ENCODE measurements at places on chromosomes 1 and 21.

DNA sequence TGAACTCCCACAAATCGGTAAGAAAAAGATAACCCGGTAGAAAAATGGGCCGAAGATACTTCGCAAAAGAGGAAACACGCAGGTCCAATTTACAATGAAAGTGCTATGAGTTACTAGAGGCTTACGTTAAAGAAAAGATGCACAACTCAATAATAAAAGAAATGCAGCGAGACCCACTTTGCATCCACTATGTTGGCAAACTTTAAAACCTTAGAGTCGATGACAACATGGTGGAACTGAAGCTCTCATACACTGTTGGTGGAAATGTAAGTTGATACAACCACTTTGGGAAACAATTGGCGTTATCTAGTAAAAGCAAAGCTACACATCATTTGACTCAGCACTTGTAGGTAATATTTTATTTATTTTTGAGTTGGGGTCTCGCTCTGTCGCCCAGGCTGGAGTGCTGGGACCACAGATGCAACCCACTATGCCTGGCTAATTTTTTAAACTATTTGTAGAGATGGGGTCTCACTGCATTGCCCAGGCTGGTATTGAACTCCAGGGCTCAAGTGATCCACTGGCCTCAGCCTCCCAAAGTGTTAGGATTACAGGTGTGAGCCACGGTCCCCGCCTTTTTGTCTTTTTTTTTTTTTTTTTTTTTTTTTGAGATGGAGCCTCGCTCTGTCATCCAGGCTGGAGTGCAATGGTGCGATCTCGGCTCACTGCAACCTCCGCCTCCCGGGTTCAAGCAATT lies 696 bp upstream of the GPATCH3 start:
- no peak for DNase-seq

DNA sequence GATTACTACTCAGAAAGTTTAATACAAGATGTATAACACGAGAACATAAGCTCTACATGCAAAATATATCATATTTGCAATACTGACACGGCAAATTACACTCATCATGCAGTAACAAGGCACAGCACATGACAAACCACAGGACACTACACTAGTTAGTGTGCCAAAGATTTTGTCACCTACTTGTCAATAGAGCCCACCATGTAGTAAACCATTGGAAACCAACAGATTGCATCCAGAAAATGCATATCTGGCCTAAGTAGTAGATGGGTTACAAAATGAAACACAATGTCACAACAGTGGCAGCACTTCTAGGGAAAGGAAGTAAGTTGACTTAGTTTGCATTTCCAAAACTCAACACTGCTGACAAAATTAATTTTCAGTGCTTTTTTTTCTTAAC lies 288.9 kb downstream of the KCNT2 start:
- DNase-seq: no peak

GRCh38 chr21:44926331-44927101 lies 5.8 kb upstream of the ITGB2 start:
- DNase-seq: no peak

- DNase-seq: no peak
Observed at GRCh38 chr1:228280961-228281591, 73.2 kb downstream of the OBSCN start.

DNA sequence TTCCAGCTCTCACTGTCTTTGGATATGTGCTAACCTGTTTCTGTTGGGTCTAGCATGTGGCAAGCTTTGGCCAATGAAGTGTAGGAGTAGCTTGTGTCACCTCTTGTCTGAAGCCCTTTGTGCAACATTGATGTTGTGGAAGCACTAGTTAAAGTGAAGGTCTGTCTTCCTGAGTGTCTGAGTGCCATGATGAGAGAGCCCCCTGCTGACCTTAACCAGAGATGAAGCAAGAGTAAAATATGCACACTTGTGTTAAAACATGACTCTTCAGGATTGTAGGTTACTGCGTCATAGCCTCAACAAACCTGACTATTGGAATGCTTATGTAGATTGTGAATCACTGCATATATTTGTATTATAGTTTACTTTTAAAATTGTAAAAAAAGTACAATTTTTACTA lies 103.7 kb downstream of the NCAM2 start:
- no peak for DNase-seq

- DNase-seq: no peak
Observed at GRCh38 chr21:41158026-41158425, 9.9 kb upstream of the BACE2 start.

DNA sequence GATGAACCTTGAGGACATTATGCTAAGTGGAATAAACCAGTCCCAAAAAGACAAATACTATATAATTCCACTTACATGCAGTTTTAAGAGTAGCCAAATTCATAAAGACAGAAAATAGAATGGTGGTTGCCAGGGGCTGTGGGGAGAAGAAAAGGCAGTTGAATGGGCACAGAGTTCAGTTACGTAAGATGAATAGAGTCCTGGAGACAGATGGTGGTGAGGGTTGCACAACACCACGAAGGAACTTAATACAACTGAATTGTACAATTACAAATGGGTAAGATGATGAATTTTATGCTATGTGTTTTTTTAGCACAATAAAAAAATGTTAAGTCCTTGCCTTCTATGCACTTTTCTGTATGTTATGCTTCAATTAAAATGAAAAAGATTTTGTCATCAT lies 66.6 kb downstream of the CD34 start:
- no peak for DNase-seq

GRCh38 chr1:68938051-68938666 lies 441.3 kb upstream of the DEPDC1 start:
- DNase-seq: no peak

- no peak for DNase-seq
Observed at GRCh38 chr1:7863756-7864328, 11.0 kb upstream of the UTS2 start.

GRCh38 chr1:182598296-182598695 lies 5.9 kb downstream of the RGS16 start:
- no peak for DNase-seq

Data from femur (tissue), 1 donor.